D341Med (cell line): ENCODE measurements at places on chromosomes 2 and 18.

DNA sequence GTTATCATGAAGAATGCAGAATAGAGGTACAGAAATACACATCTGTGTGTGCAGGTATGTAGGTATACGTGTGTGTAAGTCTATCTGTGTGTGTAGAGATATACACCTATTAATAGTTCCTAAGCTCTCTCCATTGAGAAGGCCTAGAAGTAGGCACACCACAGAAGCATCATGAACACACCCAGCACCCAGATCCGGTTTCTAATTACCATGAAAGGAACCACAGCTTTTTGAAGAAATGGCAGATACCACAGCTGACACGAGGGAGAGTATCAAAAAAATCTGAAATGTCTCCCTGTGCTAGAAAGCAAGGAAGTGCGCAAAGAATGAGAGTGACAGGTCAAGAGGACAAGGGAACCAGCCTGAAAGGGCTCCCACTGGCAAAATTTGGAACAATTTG is 27.7 kb upstream of the AP1S3 start:
- no peak for DNase-seq

- DNase-seq, result no peak
Measured at GRCh38 chr2:181128199-181128598, 147.8 kb downstream of the UBE2E3 start.

DNA sequence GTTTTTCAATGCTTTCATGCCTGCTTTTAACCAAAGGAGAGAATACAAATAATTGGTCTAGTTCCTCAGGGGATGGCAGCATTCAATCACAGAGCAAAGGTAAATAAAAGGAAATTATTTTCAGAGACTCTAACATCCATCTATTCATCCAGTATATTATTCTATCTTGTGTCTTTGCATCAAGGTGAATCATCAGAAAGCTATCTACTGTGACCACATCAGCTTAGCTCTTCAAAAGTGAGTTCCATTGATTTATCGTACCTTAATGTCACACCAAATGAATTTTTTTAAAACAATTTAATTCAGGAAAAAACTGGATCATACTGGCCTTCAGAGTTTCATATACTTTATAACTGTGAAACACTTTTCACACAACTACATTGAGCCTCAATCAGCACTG is 66.1 kb downstream of the CHN1 start:
- no peak for DNase-seq

DNA sequence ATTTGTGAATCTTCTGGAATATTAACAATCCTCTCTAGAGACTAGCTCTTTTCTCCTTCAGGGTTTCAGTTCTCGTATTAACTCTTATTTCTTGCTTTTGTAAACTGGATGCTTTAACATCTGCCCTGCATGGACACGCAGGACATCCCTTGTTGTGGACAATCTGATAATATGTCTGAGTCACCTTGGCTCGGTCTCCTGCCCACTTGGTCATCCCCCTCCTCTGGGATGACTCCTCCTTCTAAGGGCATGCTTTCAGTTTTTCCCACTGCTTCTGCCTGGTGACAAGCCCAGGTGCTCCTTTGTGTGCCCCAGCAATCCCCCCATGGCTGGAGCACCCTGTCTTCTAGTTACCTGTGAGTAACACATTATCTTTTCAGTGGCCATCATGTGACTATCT is 460.5 kb downstream of the DSC3 start:
- no peak for DNase-seq

DNA sequence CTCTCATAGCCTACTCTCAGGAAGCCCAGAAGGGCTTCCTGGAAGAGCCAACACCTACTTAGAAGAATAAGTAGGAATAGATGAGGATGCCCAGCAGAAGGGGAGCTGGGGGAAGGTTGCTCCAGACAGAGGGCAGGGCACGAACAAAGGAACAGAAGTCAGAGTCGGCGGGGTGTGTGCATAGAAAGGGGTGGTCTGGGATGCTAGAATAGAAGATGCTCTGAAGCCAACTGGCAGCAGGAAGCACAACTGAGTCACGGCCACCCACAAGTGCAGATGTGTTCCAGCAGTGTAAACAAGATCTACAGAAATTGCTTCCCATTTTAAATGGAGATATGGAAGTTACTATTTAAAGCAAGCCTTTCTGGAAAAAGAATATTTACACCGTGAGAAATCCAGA is 131.0 kb downstream of the ZNF532 start:
- DNase-seq, result no peak
